ENCODE measurements at places on chromosomes 2 and 18.
A peak's percentile ranks its signal among the peaks of the same experiment; 100 is the strongest.

GRCh38 chr2:240509667-240510512, 47.9 kb downstream of the ANKMY1 start:
- DNase-seq = peak; percentile 40

- DNase-seq = no peak
These were observed 68.6 kb downstream of the DHRS9 start for GRCh38 chr2:169137924-169138323.

DNA sequence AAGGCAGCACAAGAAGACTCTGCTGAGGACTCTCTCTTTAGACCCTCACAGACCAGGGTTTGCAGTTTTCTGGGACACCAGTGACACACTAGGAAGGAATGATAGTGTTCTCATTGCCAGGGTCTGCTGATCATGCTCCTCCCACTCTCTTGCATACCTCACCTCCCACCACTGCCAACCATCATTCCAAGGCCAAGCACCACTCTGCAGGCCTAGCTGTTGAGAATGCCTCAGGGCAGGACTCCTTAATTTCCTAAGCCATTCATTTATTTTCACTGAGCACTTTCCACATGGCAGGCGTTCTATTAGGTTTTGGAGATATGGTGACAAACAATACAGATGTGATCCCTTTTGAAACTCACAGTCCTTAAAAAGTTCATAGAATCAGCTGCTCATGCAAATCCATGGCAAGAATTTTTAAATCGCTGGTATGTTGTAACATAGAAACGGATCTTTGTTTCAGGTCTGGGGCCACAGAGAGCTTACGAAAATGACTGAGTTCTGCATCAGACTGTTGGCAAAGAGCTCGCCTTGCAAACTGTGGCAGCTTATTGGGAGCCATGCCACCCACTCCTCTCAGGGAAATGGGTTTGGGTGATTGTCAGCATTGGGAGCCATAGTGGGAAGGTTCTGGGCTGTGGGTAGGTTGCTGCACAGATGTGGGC, 78.5 kb downstream of the XDH start:
- DNase-seq = no peak

DNA sequence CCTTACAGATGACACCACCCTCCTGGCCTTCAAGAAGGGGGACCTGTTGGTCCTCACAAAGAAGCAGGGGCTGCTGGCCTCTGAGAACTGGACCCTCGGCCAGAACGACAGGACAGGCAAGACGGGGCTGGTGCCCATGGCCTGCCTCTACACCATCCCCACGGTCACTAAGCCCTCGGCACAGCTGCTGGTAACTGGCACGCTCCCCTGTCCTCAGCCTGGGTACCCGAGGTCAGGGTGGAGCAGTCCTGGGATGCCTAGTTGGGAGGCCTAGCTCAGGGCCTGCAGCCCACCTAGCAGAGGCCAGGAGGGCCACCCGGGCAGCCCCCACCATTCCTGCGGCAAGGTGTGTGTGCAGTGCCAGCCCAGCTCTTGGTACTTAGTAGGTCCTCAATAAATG, 16.3 kb upstream of the GPR17 start:
- DNase-seq = no peak

DNA sequence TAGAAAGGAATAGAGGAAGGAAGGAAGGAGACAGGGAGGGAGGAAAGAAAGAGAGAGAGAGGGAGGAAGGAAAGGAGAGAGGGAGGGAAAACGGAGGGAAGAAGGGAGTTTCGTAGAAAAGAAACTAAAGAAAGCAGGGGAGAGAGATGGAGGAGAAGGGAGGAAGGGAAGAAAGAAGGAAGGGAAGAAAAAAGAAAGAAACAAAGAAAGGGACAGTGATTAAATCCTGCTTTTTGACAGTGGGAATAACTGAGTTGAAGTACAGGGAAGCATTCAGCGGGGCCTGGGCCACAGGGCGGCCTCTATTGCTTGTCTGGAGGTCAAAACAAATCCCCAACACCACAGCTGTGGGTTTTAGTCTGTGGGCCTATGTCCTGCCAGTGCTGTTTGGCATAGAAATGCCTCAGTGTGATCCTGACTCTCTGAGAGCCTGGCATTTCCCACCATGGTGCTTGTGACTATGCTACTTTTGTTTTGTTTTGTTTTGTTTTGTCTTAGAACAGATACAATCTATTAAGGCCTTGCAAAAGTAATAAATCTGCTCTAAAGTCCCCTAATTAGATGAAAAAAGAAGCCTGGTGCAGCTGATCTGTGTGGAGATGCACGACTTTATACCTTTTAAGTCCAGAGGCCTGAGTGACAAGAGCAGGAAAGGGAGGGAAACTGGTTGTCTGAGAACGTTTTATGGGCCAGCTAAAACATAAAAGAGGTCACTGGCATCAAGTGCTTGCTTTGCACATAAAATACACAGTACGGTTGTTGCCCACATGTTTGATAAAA, 40.0 kb downstream of the IL1RL2 start:
- no peak for DNase-seq

DNA sequence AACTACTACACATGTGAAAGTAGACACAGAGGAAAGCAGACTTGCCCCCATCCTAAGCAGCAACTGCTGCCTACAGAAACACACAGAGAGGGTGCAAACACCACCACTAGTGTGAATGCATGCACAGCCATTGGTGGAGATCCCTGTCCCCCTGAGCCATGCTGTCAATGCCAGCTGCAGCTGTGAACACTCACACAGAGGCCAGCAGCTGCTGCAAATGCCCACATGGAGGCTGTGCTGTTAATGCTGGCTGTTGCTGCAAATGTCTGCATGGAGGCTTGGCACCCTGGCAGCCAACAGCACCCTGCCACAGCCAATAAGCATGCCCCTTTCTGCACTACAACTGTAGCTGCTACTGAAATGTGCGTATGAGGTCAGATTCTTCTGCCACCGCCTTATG, 355.0 kb downstream of the LNPK start:
- no peak for DNase-seq

GRCh38 chr2:165927353-165927752, 26.2 kb downstream of the TTC21B start:
- no peak for DNase-seq

GRCh38 chr18:29012364-29012763, 835.4 kb upstream of the CDH2 start:
- DNase-seq = no peak

DNA sequence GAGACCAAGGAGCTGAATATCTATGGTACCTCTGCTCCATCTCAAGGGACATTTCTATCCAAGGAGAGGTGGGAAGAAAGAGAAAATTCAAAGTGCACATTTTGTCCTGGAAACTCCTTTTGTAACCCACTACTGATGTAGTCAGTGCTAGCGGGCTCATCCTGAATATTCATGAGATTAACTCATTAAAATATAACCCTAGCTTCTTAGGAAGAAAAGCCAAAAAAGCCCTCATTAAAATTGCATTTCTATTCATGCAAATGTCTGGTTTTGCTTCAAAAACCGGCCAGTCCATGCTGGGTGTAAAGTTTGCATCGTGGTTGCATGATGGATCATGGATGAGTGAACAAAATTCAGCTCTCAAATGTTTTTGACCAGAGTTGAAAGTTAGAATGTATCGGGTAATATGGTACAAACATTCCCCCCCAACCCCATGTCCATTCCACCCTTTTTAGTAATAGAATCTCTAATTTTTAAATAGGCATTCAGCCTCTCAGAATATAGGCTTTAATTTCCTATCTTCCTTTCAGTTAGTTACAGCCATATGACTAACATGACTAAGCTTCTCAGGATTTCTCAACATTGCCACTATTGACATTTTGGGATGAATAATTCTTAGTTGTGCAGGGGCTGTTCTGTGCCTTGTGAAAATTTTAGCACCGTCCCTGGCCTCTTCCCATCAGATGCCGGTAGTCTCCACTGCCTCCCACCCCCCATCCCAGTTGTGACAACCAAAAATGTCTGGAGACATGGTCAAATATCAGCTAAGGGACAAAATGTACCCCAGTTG, 104.2 kb upstream of the RND3 start:
- DNase-seq = no peak

DNA sequence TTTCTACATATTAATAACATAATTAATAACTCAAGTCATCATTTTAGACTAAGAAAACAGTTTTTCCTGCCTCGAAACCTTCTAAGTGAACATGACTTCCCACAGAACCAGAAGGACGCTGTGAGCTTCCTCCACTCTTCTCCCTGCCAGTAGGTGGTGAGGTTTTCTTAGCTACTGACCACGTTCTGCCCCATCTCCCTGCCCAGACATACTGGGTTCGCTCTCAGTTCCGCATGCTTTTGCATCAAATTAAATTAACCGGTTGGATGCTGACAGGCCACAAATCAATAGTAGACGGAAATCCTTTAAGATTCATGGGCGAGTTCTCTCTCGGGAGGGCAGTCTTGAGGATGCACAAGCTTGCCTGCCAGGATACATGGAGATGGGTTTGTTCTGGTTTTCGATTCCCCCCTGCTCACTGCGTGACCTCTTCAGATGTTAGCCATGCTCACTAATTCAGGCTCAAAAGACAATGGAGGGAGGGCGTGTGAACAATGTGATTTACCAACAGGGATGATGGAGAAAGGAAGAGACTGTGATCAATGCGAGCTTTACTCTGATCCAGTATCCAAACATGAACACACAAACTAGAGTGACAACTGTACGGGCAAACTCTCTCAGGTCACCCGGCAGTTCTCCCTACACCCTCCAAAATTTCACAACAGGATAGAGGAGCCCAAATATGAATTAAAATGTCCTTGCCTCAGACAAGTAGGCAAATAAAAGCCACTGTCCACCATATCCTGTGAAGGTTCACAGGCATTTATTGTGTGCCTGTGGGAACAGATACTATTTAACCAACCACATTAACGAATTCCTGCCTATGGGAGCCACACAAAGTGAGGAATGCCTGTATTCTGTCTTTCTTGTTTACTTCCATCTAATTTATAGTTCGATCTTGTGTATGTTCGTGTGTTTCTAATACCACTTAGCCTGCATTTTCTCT, 375.7 kb downstream of the EIPR1 start:
- no peak for DNase-seq

DNA sequence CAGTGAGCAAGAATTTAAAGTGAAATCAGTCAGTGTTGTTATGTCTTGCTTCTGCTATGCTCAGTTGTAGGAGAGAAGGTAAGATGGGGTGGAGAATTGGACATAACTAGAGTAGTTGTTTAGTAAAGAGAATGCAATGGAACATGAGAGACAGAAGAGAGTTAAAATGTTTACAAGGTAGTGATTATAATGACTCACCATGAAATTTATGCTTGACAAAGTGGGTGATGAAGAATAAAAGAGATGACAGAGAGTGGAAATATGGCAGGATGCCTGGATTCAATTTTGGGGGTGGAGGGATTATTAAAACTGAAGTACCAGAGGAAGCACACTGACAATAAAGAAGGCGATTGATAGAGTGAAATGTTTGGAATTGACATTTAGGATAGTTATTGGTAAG, 10.6 kb downstream of the SCG2 start:
- DNase-seq = no peak

- no peak for DNase-seq
These were observed 56.4 kb upstream of the ITGB6 start for GRCh38 chr2:160256507-160256906.
